WTC11 (cell line): ENCODE measurements at places on chromosomes 1 and 21. TPM values are rescaled to one million over a fixed set of nuclear protein-coding genes. Genes with fewer than 3 reads are reported as not detected.

The NGF gene
- 0.25 to 0.55 TPM (median 0.53 TPM) in 3 replicates for total RNA-seq

DNA sequence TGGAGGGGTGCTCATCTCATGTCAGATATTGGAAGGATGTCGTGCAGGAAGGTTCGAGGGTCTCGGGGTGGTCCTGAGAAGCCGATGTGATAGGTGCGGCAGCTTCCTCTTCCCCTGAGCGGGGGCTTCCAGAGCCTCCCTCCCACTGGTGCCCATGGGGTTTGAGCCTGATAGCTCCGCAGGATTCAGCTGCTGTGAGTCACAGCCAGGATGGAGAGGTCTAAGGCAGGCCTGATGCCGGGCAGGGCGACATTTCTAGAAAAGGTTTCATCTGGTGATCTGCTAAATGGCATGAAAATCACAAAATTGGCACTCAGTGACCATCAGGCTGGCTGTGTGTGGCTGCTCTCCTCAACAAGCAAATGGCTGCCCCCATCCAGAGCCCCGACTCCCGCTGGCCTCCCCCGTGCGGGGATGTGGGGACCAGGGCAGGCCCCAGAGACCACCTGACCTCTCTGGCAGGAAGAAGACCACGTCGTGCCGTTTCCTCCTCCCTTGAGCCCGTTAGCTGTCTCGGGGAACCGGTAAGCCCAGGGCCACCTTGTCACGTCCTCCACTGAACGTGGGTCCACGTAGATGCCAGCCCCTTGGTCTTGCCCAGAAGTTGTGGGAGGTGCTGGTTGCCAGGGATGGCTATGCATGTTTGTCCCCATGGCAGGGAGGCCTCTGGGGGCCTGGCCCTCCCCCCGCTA is 66.1 kb downstream of the SKI start:
- no peaks in the 10 kb centered on the region for H3K27me3 ChIP-seq
- peak overlapping the region; percentile 84; the same call in 1 of the 2 replicates for H3K27ac ChIP-seq

- no peaks in the 10 kb centered on the region for H3K27me3 ChIP-seq
- no peak for DNase-seq
- H3K36me3 ChIP-seq = no peaks in the 10 kb centered on the region
- H3K4me3 ChIP-seq = no peak overlapping the region
- no peak overlapping the region for H3K27ac ChIP-seq
Observed at GRCh38 chr1:217196616-217197015, 434.3 kb downstream of the GPATCH2 start.

GRCh38 chr1:66206563-66207144 is 327.3 kb upstream of the SGIP1 start:
- H3K4me3 ChIP-seq = no peak overlapping the region
- H3K27me3 ChIP-seq = peaks cover 5% of the 10 kb centered on the region
- H3K4me1 ChIP-seq = no peaks in the 10 kb centered on the region

- H3K4me3 ChIP-seq = peak within 1 kb of the TSS; percentile 88
- peaks cover 78% of the 10 kb centered on the region for H3K27me3 ChIP-seq
- DNase-seq = peak; percentile 79
- H3K36me3 ChIP-seq = no peaks in the 10 kb centered on the region
- peaks cover 17% of the 10 kb centered on the region for H3K4me1 ChIP-seq
Observed at GRCh38 chr1:223363856-223364684, at the start of gene SUSD4. Gene SUSD4 (minus strand): TSS chr1:223364176. CDS start chr1:223363425, 751 bp downstream.

DNA sequence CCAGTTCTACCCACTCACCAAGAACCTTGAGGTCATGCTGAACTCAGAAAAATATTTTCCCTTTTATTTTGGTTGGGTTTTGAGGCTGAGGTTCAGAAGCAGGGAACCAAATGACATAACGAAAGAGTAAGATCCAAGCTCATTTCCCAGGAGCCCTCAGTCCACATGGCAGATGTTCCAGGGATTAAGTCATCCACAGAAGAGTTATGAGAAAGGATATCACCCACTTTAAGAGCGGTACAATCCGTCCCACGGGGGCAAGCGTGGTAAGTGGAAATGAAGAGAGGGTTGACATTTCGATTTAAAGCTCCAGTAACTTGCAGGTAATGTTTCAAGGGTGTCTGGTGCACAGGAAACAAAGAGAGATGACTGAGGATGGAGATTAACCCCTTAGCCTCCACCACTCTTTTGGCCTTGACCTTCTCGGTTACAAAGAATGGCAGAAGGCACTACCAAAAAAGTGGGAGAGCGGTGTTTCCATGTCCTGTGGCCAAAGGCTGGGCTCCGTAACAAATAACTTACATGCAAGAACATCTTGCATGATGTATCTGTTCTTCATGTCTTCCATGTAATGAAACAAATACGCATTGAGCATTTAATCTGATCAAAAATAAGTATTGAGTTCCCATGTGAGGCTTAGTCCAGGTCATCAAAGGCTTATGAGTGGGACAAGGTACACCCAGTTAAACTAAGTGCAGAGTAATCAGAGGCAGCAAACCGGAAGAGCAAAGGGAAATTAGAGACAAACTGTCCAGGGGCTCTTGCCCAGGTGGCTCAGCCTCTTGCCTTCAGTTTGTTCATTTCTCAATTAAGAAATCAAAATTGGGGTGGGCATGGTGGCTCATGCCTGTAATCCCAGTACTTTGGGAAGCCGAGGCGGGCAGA is 241.4 kb downstream of the TOMM20 start:
- DNase-seq = no peak
- no peaks in the 10 kb centered on the region; the same call in 1 of the 2 replicates for H3K27me3 ChIP-seq
- H3K4me1 ChIP-seq = no peaks in the 10 kb centered on the region
- no peaks in the 10 kb centered on the region for H3K36me3 ChIP-seq
- no peak overlapping the region for H3K27ac ChIP-seq

DNA sequence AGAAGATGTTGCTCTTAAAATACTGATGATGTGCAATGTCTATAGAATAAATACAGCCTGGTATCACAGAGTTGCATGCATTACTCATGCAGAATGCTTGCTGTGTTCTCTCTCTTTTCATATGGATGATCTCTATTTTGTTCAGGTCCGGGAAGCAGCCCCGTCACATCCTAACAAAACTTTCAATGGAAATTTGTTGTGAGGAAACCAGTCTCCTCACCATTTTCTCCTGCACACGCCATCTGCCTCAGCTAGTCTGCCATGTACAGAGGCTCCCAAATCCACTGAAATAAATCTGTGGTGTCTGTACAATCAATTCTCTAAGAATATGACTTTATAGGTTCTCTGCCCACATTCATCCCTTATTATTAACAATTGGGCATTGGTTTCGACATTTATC is 42.4 kb downstream of the DAB1 start:
- no peak overlapping the region for H3K4me3 ChIP-seq
- H3K4me1 ChIP-seq = peaks cover 22% of the 10 kb centered on the region
- H3K27ac ChIP-seq = no peak overlapping the region
- no peak for DNase-seq
- no peaks in the 10 kb centered on the region for H3K27me3 ChIP-seq
- H3K36me3 ChIP-seq = no peaks in the 10 kb centered on the region
